CD4-positive, alpha-beta T cell treated with Interferon alpha-2 for 1 hour (primary cell): ENCODE measurements at places on chromosomes 5 and 9.

DNA sequence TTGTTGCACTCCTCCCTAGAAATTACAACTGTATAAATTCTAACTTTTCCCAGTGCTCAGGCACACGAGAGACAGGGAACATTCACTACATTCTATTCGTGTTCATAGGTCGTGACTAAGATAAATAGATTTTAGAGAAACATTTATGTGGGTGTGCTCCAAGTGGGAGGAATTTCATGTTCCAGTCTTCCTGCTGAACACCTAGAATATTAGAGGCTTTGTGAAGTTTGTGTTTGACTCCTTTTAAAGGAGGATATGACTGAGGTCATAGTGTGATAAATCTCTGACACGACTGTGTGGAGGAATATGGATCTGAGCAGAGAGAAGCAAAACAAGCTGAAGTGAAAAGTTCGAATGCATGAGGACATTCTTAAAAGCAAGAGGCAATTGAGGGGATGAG is 355.3 kb downstream of the ZSWIM6 start:
- DNase-seq = no peak

DNA sequence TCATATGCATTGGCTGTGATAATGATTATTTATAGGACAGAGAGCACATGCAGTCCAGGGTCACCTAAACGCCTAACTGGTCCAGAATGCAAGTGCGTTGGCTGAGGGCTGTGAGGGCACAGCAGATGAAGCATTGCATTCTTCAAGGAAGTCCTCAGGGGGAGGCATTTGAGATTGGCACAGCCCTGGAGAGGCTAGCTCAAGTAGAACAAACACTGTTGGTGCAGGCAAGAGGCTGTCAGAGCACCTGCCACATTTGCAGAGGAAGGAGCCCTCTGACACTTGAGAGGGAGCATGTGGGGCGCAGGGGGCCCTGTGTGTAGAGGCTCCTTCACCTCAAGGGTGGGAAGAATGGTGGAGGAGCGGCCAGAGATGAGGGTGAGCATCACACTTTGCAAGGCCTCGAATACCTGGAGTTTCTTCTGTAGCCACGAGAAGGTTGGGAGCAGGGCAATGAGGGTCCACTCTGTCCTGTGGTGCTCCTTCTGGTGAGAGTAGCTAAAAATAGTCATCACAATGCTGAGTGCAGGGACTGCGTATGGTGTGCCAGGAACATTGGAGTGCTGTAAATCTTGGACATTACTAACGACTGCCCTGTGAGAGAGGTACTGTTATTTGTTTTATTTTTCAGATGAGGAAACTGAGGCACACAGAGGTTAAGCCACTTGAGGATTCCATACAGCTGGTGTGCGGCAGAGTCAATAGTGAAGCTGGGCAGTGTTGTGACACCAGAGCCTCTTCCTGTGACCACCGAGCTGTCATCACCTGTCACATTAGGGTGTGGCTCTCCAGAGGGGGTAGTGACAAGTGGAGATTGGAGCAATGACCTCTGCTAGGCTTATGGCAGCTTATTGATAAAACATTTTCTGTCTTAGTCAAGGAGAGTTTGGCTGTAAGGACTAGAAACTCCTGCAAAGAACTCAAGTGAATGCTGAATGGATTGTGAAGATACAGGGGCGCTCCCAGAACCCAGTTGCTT is 100.2 kb downstream of the PIP5K1B start:
- no peak for DNase-seq

- DNase-seq = no peak
Measured at GRCh38 chr5:89065919-89066318, 182.9 kb upstream of the MEF2C start.

DNA sequence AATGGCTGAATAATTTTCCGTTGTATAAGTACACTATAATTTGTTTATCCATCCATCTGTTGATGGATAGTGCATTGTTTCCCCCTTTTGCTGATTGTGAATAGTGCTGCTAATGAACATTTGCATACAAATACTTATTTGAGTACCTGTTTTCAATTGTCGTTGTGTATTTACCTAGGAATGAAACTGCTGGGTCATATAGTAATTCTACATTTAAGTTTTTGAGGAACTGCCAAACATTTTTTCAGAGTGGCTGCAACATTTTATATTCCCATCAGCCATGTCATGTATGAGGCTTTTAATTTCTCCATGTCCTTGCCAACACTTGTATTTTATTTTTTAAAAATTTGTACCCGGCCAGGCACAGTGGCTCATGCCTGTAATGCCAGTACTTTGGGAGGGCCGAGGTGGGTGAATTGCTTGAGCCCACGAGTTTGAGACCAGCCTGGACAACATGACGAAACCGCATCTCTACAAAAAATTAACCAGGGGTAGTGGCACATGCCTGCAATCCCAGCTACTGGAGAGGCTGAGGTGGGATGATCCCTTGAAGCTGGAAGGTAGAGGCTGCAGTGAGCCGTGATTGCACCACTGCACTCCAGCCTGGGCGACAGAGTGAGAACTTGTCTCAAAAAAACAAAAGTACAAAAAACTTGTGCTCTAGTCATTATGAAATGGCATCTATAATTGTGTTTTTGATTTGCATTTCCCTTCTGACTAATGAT is 2.2 kb upstream of the ANXA6 start:
- no peak for DNase-seq

DNA sequence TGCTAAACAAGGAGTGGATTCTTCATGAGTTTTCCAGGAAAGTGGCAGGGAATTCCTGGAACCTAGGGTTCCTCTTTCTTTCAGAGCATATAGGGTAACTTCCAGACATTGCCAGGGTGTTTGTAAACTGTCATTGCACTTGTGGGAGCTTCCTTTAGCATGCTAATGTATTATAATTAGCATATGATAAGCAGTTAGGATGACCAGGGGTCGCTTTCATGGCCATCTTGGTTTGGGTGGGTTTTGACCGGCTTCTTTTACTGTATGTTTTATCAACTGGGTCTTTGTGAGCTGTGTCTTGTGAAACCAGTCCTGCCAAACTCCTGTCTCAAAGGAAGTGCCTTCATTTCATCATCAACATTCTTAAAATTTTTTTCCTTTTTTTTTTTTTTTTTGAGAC is 11.9 kb upstream of the MELK start:
- DNase-seq = no peak

- no peak for DNase-seq
Measured at GRCh38 chr5:88679638-88680037, 203.3 kb downstream of the MEF2C start.

- no peak for DNase-seq
Measured at GRCh38 chr5:58717303-58718007, 134.6 kb downstream of the RAB3C start.

- DNase-seq = no peak
Measured at GRCh38 chr5:144103611-144104485, 66.6 kb downstream of the YIPF5 start.

GRCh38 chr9:32550150-32550561 is 2.0 kb upstream of the SMIM27 start:
- peak; percentile 30 for DNase-seq

DNA sequence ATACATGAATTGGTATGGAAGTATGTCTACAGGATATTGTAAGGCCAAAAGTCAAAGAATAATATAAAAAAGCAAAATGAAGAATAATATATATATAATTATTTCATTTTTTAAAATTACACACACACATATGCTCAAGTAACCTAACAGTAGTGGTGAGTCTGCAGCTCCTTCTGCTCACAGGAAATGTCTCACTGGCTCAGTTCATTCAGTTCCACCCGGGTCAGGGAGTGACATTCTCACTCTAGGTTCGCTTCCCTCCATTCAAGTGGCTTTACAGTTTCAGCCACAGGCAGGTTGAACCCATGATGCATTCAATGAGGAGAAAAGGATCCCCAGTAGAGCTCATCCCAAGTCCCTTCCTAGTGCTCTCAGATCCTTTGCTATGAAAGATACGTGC is 90.8 kb downstream of the SUSD1 start:
- DNase-seq = no peak

- no peak for DNase-seq
Measured at GRCh38 chr5:170474489-170475274, 29.1 kb upstream of the KCNIP1 start.

GRCh38 chr9:36325081-36325828 is 67.0 kb upstream of the GNE start:
- peak; percentile 1 for DNase-seq

- DNase-seq = no peak
Measured at GRCh38 chr9:14283276-14283675, 30.7 kb downstream of the NFIB start.

GRCh38 chr5:117475919-117476318 is 901.3 kb upstream of the SEMA6A start:
- no peak for DNase-seq

GRCh38 chr5:112480501-112480900 is 61.4 kb upstream of the EPB41L4A start:
- DNase-seq = no peak

- DNase-seq = no peak
Measured at GRCh38 chr9:8613346-8613825, 813.8 kb upstream of the DMAC1 start.

DNA sequence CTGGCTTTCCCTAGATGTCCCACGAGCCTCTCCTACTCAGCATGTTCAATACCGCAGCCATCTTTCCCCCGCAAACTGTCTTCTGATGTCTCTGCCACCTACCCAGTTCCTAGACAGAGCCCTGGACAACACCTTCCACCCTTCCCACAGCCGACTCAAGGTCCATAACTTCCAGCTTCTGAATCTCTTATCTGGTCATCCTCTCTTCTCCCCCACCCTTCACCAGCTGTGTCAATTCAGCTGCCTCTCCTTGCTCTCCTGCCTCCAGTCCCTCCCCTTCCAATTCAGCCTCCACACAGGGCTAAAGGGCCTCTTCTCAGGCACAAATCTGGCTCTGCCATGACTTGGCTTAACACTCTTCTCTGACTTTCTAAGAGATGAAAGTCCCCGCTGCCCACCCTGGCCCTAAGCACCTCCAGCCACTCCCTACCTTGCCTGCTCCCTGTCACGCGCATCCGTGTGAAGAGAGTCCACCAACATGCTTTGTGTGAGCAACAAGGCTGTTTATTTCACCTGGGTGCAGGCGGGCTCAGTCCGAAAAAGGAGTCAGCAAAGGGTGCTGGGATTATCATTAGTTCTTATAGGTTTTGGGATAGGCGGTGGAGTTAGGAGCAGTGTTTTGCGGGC is 25.2 kb downstream of the AQP7 start:
- no peak for DNase-seq

DNA sequence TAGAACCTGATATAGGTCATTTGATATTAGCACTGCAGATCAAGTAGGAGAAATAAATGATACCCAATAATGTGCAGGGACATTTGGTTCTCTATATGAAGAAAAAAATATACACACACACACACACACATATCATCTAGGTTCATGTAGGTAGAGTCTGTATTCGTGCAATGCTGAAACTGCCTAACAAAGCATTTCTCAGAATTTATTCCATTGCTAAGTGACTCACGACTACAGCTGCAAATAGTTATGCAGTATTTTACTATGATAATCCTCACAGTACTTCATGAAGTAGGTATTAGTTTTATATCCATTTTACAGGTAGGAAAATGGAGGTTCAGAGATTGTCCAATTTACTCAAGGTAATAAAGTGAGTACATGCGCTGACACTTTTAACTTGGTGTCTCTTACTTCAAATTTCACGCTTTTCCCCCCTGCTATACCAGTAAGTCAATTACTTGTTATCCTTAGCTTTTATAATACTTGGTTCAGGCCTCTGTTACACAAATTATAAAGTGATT is 2.4 kb downstream of the GIN1 start:
- no peak for DNase-seq

GRCh38 chr9:111731928-111732327 is 62.8 kb downstream of the SHOC1 start:
- no peak for DNase-seq

DNA sequence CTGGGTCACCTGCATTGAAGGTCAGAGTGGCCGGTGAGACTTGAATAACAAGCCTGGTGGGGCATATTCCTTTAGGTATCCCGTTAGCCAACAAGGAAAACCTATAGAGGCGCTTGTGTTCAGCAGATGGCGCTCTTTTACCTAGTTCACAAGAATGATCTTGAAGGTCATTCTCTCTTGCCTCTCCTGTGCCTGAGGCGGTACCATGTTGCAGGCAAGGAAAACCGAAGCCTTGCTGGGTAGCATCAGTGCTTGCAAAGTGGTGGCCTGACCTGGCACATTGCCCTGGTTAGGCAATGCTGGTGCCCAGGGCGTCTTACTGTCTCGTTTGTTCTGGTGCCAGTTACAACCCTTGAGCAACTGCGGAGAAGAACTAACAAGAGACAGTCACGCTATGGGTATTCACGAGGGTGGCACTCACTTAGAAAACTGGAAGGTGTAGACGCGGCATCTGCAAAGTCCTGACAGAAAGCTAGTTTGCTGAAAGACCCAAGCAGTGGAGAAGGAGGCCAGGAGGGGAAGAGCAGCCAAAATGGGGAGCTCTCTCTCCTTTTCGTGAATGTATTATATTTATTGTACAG is 56.7 kb downstream of the AOPEP start:
- DNase-seq = peak; percentile 30

GRCh38 chr5:125042261-125042890 is 295.9 kb upstream of the ZNF608 start:
- DNase-seq = no peak

GRCh38 chr5:169151051-169151805 is 149.7 kb downstream of the SLIT3 start:
- DNase-seq = no peak

DNA sequence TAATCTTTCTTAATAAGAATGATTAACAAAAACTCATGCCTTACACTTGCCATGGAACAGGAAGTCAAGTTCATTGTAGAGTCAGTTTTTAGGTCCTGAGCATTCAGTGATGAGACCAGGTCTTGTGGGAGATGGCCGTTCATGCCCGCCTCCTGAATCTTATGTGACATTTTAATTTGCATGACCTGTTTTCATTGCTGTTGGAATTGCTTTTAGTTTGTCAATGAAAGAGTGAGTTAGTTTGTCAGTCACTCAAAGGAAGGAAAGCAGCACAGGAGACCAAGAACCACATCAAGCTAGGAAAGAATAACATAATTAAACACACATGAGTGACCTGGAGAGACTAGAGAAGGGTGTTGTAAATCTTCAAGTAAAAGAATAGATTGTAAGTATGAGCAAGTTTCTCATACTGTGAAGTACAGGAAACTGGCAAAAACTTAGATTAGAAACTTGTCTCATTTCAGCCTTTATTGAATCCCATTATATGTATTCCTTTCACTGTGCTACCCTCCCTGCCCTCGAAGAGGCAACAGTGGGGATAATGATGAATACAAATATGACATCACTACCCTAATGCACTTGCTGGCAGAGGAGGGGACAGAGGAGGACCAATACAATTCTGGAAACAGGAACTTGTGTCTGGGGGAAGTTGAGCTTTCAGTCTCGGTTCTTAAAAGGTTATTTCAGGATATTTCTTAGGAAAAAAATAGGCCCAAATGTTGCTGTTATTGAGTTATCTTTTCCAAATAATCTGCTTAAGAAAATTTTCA is 64.3 kb upstream of the C6 start:
- no peak for DNase-seq

GRCh38 chr9:35745569-35745968 is 3.5 kb downstream of the GBA2 start:
- DNase-seq = no peak

DNA sequence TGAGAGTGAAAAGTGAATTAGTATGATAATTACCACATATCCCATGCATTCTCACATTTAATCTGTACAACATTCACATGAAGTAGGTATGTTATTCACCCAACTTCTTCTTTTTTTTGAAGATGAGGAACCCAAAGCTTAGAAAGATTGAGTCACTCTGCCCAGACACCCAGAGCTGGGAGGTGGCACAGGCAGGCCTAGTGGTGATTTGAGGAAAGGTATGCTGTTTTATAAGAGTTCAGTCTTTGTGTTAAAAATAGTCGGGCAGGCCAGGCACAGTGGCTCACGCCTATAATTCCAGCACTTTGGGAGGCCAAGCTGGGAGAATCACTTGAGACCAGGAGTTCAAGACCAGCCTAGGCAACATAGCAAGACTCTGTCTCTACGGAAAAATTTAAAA is 285.3 kb downstream of the NR3C1 start:
- peak; percentile 30 for DNase-seq
